Fibroblast of skin of abdomen (primary cell): ENCODE measurements at places on chromosomes 16 and 17.

- DNase-seq: no peak
These were observed 37.1 kb upstream of the DOC2B start for GRCh38 chr17:218432-219110.

DNA sequence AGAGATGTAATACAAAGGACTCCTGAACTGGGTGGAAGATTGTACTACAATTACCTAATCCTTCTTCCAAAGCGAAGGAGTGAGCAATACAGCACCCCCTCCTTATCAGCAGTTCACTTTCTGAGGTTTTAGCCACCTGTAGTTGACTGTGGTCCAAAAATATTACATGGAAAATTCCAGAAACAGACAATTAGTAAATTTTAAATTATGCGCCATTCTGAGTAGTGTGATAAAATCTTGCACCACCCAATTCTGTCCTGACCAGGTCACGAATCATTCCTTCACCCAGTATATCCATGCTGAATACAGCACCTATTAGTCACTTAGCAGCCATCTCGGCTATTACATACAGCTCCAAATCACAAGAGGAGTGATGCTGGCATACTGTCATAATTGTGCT is 23.2 kb downstream of the VPS53 start:
- DNase-seq: peak; percentile 80

DNA sequence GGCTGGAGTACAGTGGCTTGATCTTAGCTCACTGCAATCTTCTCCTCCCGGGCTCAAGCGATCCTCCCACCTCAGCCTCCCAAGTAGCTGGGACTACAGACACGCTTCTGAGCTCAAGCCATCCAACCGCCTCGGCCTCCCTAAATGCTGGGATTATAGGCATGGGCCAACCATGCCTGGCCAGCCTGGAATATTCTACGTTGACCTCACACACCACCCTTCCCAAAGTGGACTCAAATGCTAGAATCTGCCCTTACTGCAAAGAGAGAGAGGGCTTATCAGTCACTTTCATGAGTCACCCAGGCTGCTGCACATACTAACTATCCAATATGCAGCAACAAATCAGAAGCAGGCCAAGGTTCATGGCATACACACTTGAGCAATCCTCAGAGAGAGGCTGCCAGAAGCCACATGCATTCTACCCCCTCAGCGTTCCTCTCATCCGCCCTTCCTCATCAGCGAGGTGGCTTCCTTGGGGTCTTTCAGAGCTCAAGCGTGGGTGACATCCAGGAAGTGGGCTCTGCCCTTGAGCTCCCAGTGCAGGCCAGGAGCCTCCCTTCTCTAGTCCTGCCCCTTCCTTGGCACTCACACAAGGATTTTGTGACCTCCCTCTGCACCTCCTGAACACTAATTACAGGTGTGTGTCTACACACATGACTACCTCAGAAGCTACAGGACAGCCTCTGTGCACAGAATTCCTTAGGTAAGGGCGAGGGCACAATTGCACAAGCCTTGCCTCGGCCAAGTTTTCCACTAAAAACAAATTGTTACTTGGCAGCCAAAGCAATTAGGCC is 24.8 kb upstream of the SIAH1 start:
- DNase-seq: peak; percentile 87

DNA sequence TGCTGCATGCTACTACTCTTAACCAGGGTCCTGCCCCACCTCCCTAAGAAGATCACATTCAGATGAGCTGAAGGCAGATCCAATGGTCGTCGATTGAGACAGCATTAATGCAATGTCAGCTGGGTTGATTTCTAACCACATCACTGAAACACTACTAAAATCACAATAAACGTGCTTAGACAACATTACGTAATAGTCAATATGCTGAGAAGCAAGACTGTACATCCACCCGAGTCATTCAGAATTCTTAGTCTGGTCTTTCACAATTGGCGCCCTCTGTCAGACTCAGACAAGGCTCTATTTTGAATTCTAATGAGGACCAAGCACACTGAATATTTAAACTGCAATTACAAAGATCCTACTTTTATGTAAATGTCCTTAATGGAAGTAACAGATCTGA is 205.2 kb downstream of the STX8 start:
- DNase-seq: peak; percentile 61

GRCh38 chr16:73287859-73288405 is 240.0 kb upstream of the ZFHX3 start:
- DNase-seq: no peak

GRCh38 chr16:19213885-19214284 is 45.8 kb downstream of the SYT17 start:
- DNase-seq: no peak

- peak; percentile 79 for DNase-seq
These were observed 22.7 kb downstream of the ZNF469 start for GRCh38 chr16:88405216-88406060.

- no peak for DNase-seq
These were observed 23.7 kb downstream of the SBK1 start for GRCh38 chr16:28316054-28316453.

GRCh38 chr16:80948886-80949493 is 57.7 kb downstream of the CMC2 start:
- DNase-seq: peak; percentile 42

DNA sequence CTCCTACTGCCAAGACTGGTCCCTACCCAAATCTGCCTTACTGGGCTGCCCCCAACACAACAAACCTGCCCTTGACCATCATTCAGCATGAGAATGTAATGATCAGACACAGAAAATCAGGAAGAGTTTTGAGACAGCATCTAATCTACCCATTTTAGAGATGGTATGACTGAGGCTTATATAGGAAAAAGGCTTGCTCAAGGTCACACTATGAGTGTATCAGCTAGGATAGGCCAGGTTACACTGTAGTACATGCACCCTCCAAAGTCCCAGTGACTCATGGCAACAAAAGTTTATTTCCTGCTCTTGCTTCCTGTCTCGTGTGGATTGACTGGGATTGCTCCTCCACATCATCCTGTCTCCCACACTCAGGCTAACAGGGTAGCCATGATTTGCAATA is 27.9 kb downstream of the NLRC5 start:
- DNase-seq: peak; percentile 22

GRCh38 chr17:7823581-7824001 is 10.4 kb upstream of the KDM6B start:
- no peak for DNase-seq

- DNase-seq: no peak
These were observed 2.3 kb upstream of the PPP1R9B start for GRCh38 chr17:50152736-50153135.

GRCh38 chr17:75096082-75096625 is 8.4 kb downstream of the SLC16A5 start:
- DNase-seq: peak; percentile 56

- DNase-seq: no peak
These were observed 46.8 kb downstream of the SHISA6 start for GRCh38 chr17:11287791-11288190.

GRCh38 chr16:54954220-54954619 is 23.6 kb downstream of the IRX5 start:
- DNase-seq: no peak

DNA sequence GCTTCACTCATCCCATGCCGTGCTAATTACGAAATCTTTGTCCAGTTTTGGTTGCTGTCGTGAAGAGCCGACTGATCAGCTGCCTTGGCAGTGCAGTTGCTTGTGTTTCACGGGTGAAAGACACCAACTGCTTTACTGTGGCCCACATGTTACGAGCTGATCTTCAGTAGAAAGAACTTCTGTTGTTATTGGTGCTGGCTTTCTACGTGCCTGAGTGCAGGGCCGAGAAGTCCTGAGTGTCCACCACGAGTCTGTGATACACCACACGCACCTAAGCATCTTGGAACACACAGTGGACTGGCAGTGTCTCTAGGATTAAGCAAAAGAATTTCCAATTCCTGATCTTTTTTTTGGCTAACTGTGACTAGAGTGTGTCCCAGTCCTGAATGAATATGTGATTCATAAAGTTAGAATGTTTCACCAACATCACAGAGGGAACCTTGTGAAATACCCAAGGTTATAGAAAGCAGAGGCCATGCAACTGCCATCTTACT is 70.4 kb upstream of the CLEC18A start:
- DNase-seq: peak; percentile 37

DNA sequence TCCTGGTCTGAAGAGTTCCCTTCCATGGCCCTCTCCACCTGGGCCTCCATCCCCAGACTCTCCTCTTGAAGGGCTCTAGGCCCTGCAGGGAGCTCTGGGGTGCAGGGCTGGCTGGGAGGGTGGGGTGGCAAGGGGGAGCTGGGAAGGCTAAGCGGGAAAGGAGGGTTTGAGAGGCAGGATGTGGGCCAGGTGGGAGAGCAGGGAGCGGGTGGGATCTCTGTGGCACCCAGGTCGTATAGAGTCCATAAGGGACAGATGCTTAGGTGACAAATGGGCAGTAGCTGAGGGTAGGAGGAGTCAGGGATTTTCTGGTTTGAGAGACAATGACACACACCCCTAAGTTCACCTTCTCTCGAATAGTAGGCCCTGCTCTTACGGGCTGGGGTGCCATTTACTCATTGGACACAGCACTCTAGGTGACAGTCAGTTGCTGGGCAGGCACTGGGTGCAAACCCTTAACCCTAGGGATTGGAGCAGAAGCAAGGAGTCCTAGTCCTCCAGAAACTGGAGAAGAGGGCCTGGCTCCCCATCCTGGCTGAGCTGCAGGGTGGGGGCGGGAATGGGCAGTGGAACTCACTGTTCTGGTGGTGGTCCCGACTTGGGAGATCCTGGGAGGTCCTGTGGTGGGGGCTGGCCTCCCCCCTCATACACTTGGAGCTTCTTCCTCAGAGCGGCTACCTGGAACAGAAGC is 15.3 kb downstream of the KIF18B start:
- no peak for DNase-seq

- peak; percentile 31 for DNase-seq
These were observed 50.4 kb downstream of the VAT1L start for GRCh38 chr16:77838597-77839255.

GRCh38 chr16:80100846-80101451 is 439.8 kb upstream of the DYNLRB2 start:
- DNase-seq: no peak

DNA sequence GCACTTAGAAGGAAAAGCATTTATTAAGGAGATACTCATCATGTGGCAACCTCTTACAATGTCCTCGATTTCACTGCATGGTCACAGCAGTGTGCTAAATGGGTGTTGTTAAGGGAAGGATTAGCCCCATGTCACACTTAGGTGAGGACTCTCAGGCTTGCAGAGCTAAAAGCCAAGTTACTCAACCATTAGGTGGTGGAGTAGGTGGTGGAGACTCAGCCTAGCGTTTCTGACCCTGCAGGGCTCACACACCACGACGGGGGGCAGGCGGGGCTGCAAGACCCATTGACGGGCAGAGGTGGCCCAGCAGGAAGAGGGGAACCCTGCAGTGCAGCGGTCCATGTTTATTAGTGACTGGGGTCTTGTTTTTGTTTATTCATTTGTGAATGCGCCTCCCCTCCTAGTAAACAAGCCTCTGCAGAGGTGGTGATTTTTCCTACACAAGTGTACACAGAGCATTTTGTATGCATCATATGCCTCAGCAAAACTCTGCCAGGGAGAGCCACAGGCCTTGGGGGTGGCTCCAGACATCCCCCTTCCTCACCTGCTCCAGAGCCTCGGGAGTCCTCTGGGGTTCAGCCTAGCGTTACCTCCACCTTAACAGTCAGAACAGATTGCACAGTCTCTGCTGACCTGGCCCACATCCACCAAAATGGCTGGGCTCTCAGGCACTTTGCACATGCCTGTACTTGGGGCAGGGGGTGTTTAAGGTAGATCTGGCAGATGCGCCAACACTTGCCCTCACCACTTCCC is 216.7 kb downstream of the C16orf95 start:
- DNase-seq: no peak

GRCh38 chr17:32732900-32733299 is 144.0 kb downstream of the MYO1D start:
- no peak for DNase-seq

GRCh38 chr16:2295056-2295798 is 27.3 kb upstream of the RNPS1 start:
- no peak for DNase-seq

DNA sequence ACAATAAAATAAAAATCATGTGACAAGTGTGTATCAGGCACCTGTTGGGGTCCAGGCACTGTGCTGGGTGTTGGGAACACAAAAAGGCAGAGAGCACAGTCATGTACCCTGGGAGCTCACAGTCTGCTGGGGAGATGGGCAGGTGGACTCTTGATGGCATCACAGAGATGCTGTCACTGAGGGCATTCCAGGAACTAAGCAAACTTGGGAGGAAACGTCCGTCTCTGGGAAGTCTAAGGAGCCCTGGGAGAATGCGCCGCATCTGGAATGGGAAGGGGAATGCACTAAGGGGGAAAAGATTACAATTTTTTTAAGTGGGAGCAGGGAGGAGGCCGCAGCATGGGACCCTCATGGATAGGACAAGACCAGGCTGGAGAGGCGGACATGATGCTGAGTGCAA is 80.9 kb upstream of the ZNF423 start:
- DNase-seq: no peak

GRCh38 chr16:54505549-54506213 is 219.1 kb upstream of the IRX3 start:
- peak; percentile 17 for DNase-seq

DNA sequence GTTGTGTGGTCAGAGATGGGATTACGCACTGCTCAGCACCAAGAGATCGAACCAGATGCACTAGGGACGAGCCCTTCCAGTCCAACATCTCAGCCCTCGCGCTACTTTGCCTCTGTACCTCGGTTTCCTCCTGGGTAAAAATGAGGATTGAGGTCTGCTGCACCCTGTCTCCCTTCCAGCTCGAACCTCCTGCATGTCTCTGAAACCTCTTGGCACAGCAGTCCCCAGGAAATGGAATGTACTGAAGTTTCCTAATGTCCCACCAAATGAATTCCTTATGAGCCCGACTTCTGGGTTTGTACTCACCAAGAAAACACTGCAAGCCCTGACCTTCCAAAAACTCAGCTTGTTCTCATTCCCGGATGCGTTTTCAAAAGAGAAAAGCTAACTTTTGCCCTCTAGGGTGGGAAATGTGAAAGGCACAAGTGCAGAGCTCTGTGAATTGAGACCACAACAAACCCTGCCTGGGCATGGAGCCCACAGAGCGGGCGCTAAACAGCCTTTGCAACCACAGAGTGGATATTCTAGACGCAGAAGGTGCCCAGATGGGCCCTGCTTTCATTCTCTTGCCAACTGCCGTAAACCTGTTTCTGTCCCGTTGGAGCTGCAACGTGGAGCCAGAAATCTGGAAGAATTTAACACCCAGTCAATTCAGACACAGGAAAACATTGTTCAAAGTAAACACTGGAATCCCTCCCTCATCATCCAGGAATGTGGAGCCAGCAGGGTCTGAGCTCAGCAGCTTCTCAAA is 10.3 kb downstream of the CDRT4 start:
- peak; percentile 94 for DNase-seq

DNA sequence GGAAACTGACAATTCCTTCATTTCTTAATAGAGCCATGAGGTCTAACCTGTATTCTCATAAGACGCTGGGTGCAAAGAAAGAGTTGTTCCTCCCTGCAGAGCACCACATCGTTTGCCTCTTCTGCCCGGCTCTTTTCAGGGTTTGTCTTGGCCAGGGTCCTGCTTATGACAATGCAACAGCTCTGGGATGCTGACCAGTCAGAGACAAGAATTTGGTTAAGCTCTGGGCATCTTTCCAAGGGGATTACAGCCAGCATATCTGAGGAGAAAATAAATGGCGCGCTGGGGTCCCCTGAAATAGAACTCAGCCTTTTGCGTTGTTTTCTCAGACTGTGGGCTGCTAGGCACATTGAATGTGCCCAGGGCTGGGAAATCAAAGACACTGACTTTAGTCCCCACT is 128.6 kb downstream of the SHISA6 start:
- DNase-seq: no peak

- no peak for DNase-seq
These were observed 4.5 kb downstream of the PRKCB start for GRCh38 chr16:23840310-23840709.
